ENCODE measurements at places on chromosomes 5 and 9. TPM values are rescaled to one million over a fixed set of nuclear protein-coding genes. Genes with fewer than 3 reads are reported as not detected.

DNA sequence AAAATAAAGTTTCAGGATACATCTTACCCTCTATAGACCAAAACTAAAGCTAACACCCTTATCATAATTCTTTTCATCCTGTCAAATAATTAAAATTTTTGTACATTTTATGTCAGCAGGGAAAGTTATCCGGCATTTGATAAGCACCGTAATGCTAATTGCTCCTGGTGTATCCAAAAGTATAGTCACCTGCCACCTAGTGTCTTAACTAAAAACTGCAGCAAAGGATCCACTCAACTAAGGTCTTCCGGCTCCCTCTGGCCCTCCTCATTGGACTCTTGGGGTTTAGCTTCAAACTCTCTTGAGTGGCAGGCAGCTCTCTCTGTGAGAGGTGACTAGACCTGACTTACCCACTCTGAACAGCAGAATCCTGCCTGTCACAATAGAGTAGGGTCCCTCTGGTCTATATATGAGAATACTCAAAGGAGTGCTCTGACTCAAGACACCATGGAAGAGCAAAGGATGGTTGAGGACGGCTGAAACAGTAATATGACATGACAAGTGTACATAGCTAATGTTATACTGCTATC, 60.4 kb upstream of the CAST start:
- H3K36me3 ChIP-seq, result no peaks in the 10 kb centered on the region
- DNase-seq, result no peak
- H3K27ac ChIP-seq, result no peak overlapping the region
- H3K4me1 ChIP-seq, result no peaks in the 10 kb centered on the region

DNA sequence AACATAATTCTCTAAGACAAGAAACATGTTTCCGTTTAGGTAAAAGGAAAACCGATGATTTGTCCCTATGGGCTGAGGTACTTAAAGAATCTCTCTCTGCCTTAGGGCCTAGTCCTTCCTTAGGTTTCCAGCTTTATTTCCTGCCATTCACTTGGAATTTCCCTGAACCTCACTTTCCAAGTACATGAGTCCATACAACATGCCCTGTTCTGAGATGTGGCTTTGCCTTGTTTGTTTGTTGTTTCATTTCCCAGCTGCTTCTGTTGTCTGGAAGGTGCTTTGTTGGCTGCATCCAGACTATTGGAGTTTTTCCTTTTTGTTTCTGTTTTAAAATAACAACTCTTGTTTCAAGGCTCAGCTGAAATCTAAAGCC, 95.2 kb downstream of the ALDH1A1 start:
- no peaks in the 10 kb centered on the region for H3K36me3 ChIP-seq
- no peak for DNase-seq
- no peaks in the 10 kb centered on the region for H3K27me3 ChIP-seq
- H3K4me3 ChIP-seq, result no peak overlapping the region
- no peak overlapping the region for H3K27ac ChIP-seq

GRCh38 chr5:73955271-73955846, 329.4 kb downstream of the ARHGEF28 start:
- no peak overlapping the region for H3K27ac ChIP-seq
- no peaks in the 10 kb centered on the region for H3K36me3 ChIP-seq
- H3K4me3 ChIP-seq, result no peak overlapping the region
- DNase-seq, result no peak

ANXA2R gene
- total RNA-seq, result 4.4 TPM

PCDHGA11 gene
- total RNA-seq, result 10.8 TPM

All from sigmoid colon (tissue), 7 donors.